A549 treated with Mapracorat at 1 μM for 4 hours (cell line): ENCODE measurements at places on chromosomes 11 and 22. TPM values are rescaled to one million over a fixed set of nuclear protein-coding genes. Genes with fewer than 3 reads are reported as not detected.

The KRTAP5-2 gene
- total RNA-seq: not detected in 5 replicates

The MOGAT2 gene
- not detected in 5 replicates for total RNA-seq

The ZNF215 gene
- 0.82 to 1.2 TPM (median 0.95 TPM) in 5 replicates for total RNA-seq

The KDM4E gene
- total RNA-seq: not detected in 5 replicates

The ILK gene
- total RNA-seq: 106 to 120 TPM (median 115 TPM) in 5 replicates

The CHRM1 gene
- 0.06 to 0.21 TPM (median 0.10 TPM) in 5 replicates for total RNA-seq

The ARHGAP42 gene
- 4.3 to 5.6 TPM (median 5.1 TPM) in 5 replicates for total RNA-seq

The RHOD gene
- 32.6 to 53.3 TPM (median 47.9 TPM) in 5 replicates for total RNA-seq

The APOBEC3F gene
- 1.6 to 2.4 TPM (median 2.2 TPM) in 5 replicates for total RNA-seq

The PRSS23 gene
- 410 to 471 TPM (median 427 TPM) in 5 replicates for total RNA-seq

The CDC45 gene
- 24.1 to 27.6 TPM (median 24.7 TPM) in 5 replicates for total RNA-seq

The JRKL gene
- total RNA-seq: 4.5 to 6.6 TPM (median 5.2 TPM) in 5 replicates

The MICAL2 gene
- 116 to 167 TPM (median 148 TPM) in 5 replicates for total RNA-seq
